ENCODE measurements at places on chromosomes 7 and 10.

DNA sequence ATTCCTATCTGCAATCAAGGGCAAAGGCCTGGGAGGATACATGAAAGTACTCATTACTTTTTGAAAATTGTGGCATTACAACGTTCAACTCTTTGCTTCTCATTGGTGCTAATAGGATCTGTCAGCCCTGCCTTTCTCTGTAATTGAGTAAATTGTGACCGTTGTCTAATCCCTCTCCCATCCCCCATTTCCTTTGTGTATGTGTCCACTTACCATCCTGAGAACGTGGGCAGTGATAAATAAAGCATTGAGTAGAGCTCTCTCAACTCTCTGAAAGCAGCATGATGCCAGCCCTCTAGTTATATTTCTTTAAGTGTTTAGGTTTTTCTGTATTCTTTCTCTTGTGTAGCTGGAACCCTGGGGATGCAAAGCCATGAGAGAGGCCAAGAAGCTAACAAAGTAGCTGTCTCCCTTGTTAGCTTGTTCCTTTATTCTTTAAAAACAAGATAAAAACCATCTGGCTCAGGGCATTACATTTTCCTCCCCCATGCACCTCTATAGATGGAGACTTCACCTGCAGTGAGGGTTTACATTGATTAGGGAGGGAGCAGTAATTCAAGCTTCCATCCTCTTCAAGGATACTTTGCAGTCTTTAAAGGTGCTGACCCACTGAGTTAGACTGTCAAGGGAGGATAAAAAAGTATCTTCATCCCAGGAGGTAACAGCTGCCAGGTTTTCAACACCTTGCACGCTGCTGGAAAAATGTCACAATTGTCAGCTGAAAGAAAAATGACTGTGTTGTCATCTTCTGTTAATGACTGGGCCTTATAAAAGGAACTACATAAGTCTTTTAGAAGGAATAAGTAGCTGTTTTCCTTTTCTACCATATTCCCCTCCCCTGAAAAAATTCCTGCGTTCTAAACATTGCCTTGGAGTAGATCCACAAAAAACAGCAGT lies 112.3 kb downstream of the BTRC start:
- no peak for DNase-seq

GRCh38 chr10:75857269-75857846 lies 425.9 kb downstream of the LRMDA start:
- DNase-seq, result no peak

- DNase-seq, result no peak
These were observed 38.2 kb upstream of the BET1 start for GRCh38 chr7:94042381-94042780.

DNA sequence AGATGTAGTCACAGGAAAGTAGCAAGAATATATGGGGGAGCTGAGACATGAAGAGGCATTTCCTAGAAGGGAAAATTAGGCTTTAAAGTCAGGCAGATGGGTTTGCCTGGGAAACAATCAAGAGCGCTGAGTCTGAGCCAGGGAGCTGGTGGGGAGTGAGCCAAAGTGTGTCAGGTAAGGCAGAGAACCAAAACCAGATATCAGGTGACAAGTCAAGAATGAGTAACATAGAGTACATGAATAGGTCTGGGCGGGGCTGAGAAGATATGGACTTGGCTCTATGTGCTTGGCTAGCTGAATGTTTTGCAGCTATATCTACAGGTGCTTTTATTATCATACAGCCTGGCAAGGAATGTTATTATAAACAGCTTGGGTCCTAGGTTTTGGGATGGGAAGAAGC lies 49.3 kb downstream of the GPR141 start:
- DNase-seq, result no peak

DNA sequence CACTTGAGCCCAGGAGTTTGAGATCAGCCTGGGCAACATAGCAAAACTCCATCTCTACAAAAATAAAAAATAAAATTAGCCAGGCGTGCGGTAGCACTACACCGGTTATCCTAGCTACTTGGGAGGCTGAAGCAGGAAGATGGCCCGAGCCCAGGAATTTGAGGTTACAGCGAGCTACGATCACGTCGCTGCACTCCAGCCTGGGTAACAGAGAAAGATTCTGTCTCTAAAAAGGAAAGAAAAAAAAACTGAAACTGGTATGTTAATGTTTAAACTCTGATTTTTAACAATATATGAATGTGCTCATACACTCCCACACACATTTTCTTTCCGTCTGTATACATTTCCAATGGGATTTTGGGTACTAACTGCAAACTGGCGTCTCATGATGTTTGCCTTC lies 140.6 kb upstream of the KMT2E start:
- DNase-seq, result no peak

DNA sequence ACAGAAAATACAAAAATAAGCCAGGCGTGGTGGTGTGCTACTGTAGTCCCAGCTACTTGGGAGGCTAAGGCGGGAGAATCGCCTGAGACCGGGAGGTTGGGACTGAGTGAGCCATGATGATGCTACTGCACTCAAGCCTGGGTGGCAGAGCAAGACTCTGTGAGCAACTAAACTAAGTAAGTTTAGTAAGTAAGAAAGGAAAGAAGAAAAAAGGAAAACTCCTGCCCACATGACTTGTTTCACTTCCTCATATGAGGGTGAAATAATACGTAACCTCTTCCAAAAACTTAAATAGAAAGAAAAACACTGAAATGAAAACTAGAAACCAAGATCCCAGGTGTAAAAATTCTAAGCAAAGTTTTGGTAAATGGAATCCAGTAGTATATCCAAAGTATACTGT lies 79.6 kb downstream of the LARP4B start:
- no peak for DNase-seq

DNA sequence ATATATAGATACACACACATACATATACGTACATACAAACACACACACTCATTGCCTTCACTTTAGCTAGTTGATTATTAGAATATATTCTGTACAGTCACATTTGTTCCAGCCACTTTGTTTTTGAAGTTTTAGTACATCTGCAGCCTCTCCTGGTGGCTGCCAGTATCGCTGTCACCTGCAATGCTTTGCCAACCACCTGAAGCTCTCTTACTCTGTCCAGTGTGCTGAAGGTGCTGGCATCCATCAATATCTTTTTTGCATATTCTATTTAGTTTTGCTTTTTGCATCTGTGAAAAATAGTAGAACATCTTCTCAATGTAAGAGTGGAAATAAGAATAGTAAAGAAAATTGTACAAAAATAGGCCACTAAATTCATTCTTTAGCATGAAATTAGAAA lies 388.6 kb downstream of the EXOC4 start:
- no peak for DNase-seq

GRCh38 chr7:116445447-116446211 lies 53.9 kb upstream of the CAV2 start:
- no peak for DNase-seq

- no peak for DNase-seq
These were observed 293.2 kb downstream of the GRID1 start for GRCh38 chr10:86073199-86073977.

GRCh38 chr10:60970526-60970925 lies 26.5 kb upstream of the RHOBTB1 start:
- DNase-seq, result no peak

GRCh38 chr10:128950159-128950915 lies 516.7 kb upstream of the MGMT start:
- no peak for DNase-seq

DNA sequence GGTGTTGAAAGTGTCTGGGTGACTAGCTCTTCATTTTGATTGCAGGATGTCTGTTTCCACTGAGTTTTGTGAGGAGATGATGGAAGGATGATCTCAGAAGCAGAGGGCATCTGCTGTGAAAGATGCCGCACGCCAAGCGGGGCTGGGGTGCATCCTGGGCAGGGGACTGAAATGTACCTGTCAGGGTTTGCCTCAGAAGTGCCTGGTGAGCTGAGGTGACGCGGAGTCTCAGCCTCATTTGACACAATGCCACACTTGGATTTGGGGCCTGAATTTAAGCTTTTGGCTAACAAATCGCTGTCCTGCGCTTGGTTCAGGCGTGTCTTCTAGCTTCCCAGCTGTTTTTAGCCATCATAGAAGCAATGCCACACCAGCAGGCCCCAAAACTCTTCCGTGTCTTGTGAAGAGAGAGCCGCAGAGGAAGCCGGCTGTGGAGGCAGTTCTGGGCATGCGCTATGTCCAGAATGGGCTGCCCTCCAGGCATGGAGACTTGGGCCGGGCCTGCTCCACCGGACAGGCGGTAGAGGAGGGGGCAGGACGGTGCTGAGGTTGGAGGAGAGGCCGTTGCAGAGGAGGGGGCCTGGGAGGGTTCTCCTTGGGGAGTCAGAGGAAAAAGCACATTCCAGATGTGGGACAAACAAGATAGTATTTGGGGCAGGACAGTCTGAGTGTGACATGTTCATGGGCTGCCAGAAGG lies 31.2 kb downstream of the WDR86 start:
- DNase-seq, result no peak

- DNase-seq, result no peak
These were observed at the start of gene FERD3L for GRCh38 chr7:19144661-19145433. TSS of gene FERD3L (minus strand) at chr7:19145421. CDS start at chr7:19145362, 59 bp downstream.

- no peak for DNase-seq
These were observed 116.2 kb upstream of the LAMB4 start for GRCh38 chr7:108246227-108246837.

DNA sequence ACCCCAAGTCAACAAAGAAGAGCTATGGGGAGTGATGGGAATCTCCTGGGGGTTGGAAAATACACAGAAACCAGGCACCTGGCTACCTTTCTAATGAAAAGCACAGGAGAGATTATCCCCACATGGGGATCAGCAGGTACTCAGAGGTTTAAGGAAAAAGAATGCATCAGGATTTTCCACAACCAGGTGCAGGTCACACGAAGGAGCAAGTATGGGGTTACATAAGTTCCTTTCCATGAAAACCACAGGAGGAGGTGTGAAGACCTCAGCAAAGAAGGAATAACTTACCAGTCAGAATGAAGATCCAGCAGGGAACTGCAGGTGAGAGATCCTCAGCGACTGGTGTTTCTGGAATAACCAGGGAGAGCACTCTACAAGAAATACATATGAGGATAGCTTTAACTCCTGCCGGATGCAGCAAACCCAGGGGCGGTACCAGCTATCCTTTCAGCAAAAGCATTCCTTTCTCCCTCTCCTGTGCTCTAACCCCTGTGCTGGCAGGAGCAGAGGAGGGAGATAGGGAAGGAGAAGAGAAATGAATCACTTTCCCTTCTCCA lies 116.7 kb upstream of the TMEM106B start:
- DNase-seq, result no peak

DNA sequence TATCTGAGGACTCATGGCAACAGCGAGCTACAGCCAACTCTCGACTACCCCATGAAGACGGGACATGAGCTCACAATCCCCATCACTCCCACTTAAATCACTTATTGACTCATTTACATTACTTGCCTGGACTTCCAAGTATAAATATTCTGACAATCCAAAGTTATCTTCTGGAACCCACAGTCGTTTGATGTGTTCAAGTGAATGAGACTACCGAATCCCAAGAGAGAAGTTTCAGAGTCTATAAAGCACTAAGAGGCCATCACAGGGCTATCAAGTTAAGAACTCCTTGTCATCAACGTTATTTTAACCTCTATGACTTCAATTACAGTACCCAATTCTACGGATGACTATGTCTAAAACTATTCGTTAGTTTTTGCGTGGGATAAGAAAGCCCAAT lies 11.5 kb upstream of the ANAPC16 start:
- no peak for DNase-seq

GRCh38 chr7:47416492-47417480 lies 165.1 kb downstream of the TNS3 start:
- no peak for DNase-seq

DNA sequence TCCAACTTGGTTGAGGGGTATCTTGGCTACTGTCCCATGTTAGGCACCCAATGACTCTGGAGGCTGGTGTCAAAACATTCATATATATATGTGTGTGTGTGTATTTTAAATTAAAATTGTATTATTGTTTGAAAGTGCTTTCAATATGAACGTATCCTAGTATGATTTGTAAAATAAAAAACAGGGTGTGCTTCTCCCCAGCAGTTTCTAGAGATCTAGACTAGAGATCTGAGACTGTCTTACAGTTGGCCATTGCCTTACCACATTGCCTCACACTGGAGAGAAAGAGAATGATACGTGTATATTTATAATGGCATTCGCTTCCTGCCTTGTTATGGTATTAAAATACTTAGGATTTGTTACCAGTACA lies 1.2 kb downstream of the BAG3 start:
- DNase-seq, result no peak

DNA sequence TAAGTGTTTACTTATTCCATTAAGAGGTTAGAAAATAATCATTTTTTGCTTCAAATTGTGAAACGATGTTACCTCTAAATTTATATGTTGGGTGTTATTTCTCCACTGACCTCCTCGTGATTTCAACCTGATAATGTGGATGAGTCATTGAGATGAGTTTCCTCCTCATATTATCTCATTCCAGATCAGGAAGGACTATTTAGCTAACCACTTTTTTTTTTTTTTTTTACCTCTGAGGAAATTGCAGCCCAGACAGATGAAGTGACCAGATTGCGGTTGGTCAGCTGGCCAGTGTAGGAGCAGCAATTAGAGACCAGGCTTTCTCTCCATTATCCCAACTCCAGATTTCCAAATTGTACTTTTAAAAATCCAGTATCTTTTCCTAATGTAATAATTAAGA lies 248.7 kb downstream of the FZD1 start:
- DNase-seq, result no peak

DNA sequence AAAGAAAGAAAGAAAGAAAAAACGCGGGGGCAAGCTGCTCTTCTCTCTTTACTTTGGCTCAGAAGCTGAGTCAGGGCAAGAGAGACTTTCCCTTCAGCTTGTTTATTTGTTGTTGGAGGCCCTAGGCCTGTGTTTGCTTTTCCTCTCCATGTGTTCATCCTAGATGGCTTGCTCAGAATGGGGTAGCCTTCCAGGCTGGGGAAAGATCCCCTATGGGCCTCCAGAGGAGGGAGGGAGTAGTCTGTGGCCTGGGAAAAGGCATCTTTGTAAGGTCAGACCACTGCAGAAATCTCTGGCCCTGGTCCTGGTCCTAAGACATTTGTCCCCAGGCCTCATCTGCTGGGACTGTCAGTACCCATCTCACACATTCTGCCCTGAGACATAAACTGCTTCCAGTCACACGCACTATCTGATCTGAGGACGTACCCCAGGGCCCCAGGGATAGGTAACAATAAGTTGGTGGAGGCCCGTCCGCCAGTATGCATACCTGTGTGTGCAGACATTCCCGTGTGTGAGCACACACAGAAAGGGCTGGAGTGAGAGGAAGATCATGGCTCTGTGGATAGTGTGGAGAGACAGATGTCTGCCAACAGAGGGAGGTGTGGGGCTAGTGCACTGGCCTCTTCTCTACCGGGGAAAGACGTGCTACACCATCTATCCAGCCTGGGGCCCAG lies 4.9 kb upstream of the SCD start:
- DNase-seq, result no peak

All from putamen (tissue), 1 donor.